NCI-H1436 (cell line): ENCODE measurements at places on chromosomes 4 and X.

- DNase-seq, result no peak
Measured at GRCh38 chrX:74211911-74212310, 92.1 kb upstream of the ZCCHC13 start.

- DNase-seq, result no peak
Measured at GRCh38 chrX:24173115-24173847, 23.8 kb downstream of the ZFX start.

GRCh38 chrX:112734290-112734689 is 54.6 kb upstream of the LHFPL1 start:
- DNase-seq, result no peak

DNA sequence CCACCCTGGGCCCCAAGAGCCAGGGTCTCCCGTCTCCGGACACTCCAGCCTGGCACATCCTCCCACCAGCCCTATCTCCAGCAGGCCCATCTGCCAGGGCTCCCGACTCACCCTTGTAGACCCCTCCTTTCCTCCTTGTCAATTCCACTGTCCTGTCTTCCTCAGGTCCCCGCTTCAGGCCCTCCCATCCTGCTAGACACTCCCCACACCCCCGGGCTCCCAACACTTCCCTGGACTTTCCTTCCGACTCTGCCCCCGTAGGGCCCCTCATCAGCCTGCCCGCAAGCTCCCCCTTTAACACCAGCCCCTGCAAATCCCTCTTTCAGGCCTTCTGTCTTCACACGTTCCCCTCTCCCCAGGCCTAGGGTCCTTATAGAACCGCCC is 1.1 kb downstream of the PRAF2 start:
- DNase-seq, result no peak

- DNase-seq, result peak; percentile 76
Measured at GRCh38 chrX:120310861-120311726, at the start of gene TMEM255A. Gene TMEM255A, minus strand, starts transcription at chrX:120311461. Its CDS starts 152 bp downstream, at chrX:120311309.

DNA sequence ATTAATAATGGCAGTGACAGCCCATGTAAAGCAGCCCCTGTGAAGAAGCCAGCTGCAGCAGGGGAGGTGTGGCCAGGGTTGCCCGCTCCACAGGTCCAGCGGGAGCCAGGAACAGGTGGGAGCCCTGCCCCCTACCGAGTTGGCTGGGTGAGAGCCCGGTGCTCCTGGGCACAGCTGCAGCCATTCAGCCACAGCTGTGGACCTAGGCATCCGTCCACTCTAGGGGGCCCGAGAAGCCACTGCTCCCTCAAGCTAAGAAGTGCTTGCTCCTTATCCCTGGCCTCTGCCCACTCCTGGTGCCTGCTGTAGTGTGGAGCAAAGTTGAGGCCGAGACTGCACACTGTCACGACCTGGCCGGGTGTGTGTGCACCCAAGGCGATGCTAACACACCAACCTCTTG is 1469.0 kb downstream of the PCDH7 start:
- DNase-seq, result no peak

- DNase-seq, result no peak
Measured at GRCh38 chrX:132171881-132172280, 44.1 kb upstream of the FRMD7 start.

DNA sequence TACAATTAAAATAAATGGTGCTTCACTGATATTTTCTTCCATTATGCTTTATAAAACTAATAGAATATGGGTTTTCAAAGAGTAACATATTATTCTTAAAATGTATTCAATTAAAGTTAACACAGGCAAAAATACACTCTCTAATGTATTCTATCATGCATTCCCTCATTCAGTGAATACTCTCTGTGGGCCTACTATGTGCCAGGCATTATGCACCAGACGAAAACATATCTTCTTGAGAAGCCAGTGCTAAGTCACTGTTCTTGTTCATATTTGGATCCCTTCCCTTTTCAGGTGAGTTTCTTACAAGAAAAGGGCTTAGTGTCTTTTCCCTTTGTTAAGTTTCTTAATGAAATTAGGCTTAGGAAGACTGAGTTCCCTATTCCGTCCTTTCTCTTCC is 58.1 kb downstream of the NAF1 start:
- DNase-seq, result no peak

- DNase-seq, result no peak
Measured at GRCh38 chr4:13989501-13989900, 362.0 kb upstream of the BOD1L1 start.

- no peak for DNase-seq
Measured at GRCh38 chr4:12499693-12500092, 984.4 kb downstream of the RAB28 start.

DNA sequence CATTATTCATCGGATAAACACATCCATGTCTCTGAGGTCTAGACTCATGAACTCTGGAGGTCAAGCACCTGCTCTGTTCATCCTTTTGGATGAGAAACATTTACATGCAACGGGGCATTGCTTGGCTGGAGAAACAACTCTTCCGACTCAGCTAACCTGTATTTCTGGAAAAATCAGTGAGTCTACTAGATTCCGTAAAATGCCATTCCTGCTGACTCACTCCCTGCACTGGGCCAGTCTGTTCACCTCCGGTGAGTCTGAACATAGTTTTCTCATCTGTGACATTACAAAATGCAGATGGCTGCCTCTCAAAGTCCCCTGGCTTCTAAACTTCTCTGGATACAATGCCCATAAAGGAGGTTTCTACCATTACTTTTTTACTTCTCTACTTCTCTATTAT is 185.7 kb upstream of the HS3ST1 start:
- DNase-seq, result no peak

DNA sequence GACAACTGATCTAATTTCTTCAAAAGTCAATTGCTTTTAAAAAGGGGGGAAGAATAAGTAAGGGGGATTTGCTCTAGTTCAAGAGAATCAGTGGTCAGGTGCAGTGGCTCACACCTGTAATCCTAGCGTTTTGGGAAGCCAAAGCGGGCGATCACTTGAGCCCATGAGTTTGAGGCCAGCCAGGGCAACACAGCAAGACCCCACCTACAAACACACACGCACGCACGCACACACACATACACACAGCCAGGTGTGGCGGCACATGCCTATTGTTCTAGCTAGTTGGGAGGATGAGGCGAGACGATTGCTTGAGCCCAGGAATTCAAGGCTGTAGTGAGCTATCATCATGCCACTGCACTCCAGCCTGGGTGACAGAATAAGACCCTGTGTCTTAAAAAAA is 9.6 kb downstream of the GRSF1 start:
- no peak for DNase-seq

- no peak for DNase-seq
Measured at GRCh38 chr4:101276661-101277060, 70.7 kb downstream of the PPP3CA start.

DNA sequence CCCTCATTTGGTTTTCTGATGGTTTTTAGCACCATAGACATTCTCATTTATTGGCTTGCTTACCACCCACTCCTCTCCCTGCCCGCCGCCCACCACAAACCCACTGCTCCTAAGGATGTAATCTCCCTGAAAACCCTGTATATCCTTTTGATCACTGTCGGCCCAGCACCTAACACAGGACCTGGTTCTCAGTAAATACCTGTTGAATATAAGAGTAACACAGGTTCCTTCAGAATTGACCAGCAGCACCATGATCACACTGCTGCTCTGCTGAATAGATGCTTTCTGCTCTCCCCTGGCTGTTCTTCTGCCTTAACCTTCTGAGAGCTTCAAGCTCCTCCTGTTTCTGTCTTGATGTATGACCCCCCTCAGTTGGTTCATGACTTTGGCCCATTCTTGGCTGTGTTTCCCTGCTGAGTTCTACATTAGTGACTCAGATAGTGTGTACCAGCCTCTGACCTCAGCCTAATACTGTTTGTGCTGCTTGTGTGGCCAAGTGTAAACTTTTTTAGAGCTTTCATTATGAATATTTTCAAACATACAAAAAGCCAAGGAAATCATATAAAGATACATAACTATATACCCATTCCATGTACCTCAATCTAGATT is 265.3 kb downstream of the FRMPD4 start:
- DNase-seq, result no peak

- no peak for DNase-seq
Measured at GRCh38 chrX:65241059-65241721, 264.9 kb upstream of the ZC4H2 start.

DNA sequence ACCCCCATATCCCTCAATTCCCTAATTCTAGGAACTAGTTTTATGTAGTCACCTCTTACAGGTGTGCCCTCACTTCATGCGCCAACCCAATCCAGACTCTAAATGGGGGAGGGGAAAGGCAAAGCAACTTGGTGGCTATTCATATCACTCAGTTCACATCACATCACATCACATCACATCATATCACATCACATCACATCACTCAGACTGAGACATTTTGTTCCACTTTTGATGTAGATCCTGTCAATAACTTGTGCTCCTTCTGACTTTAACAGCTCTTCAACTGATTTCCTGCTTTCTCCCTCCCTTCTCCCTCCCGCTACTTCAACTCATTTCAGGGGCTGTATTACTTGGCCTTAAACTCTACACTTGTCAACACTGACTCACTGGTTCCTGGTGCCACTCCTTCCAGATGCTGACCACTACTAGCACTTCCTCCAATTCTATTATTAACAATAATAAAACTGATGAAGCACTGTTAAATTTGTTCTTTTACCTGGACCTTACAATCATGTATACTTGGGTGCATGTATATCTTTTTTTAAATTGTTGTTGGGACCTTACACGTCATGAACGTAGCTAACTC is 29.1 kb upstream of the PLS3 start:
- no peak for DNase-seq

DNA sequence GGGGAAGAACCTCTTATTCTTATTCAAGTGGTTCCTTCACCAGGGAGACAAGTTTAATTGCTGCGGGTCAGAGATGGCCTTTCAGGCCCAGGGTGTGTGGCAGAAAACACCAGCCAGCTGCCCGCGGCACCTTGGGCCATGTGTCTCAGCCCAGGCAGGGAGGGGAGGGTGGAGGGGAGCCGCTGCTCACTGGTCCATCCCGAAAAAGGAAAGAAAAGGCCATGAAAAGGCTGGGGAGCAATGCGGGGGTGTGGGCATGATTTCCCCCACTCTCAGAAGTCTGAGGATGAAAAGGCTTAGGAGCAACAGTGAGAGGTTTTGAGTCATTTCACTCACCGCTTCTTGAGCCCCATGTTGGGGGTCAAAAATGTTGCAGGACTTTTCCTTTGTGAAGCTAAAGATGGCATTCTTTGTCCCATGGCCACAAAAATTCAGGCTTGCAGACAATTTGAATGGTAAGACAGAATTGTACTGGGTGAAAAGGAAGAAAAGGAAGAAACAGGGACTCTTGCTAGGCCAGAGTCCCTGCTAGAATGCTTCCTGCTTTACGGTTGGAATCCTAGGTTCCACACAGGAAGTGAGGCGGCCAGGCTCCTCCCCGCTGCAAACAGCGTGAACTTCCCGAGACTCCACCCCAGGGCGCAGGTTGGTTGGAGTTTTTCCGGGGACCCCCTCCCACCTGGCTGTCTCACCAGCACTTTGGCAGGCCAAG is 17.4 kb upstream of the FAM47E start:
- no peak for DNase-seq

GRCh38 chr4:89904524-89904923 is 9.9 kb downstream of the MMRN1 start:
- peak; percentile 80 for DNase-seq

DNA sequence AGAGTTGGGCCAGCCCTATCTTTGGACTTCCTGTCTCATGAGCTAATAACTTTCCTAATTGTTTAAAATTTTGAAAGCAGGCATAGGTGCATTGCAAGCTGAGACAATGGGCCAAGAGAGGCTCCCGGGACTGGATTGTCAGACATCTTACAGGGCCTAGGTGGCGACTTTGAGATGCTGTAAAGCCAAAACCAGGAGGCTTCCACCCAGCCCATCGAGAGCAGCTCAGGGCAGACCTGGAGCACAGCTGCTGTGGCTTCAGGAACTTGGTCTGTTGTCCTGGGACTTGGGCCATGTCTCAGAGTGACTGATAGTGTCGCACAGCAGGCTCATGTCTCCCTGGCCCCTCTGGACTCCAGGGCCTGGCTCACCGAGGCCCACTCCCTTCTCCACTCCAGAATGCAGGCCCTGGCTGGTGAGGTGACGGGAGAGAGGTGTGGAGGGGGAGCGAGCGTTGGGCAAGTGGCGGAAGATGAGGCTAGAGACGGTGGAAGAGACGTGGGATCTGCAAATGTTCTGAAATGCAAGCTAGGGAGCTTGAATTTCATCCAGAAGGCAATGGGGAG is 24.1 kb upstream of the MTM1 start:
- DNase-seq, result no peak

GRCh38 chr4:40461062-40461461 is 125.9 kb downstream of the CHRNA9 start:
- no peak for DNase-seq

GRCh38 chrX:1511150-1511549 is 25.8 kb downstream of the P2RY8 start:
- DNase-seq, result no peak

GRCh38 chr4:158676076-158676475 is 4.0 kb downstream of the ETFDH start:
- no peak for DNase-seq

- no peak for DNase-seq
Measured at GRCh38 chr4:43271946-43272345, 379.4 kb downstream of the GRXCR1 start.

DNA sequence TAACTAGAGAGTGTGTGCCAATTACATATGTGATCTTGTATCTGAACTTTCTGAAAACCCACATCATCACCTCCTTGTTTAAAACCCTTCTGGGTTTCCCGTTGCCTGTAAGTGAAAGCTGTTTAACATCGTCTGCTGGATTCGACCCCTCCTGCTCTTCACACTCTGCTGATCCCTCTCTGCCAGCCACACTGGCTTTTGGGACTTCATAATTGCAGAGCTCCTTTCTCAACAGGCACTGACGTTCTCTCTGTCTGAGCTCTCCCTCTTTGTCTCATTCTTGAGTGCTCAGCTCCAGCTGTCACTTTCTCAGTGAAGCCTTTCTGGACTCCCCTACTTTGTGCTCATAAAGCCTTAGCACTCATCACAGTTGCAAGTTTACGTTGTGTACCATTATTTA is 153.9 kb downstream of the CEP135 start:
- peak; percentile 12 for DNase-seq

- no peak for DNase-seq
Measured at GRCh38 chr4:111269439-111269838, 646.6 kb upstream of the PITX2 start.

- no peak for DNase-seq
Measured at GRCh38 chr4:2818351-2818939, 25.2 kb upstream of the ADD1 start.

- DNase-seq, result no peak
Measured at GRCh38 chr4:56086073-56086541, 137.4 kb downstream of the CEP135 start.

DNA sequence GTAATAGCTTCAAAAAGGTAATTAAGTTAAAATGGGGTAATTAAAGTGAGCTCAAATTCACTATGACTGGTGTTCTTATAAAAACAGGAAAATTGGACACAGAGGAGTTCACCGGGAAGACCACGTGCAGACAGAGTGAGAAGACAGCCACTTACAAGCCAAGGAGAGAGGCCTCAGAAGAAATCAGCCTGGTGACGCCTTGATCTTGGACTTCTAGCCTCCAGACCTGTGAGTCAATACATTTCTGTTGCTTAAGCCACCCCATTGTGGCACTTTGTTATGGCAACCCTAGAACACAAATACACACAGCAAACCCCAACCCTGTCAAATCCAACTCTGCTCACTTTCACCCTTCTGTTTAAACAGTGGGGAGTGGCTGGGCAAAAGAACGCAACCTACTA is 4.1 kb upstream of the CD38 start:
- DNase-seq, result no peak
